GM06990 (cell line): ENCODE measurements at places on chromosomes 2 and 18.
A peak's percentile ranks its signal among the peaks of the same experiment; 100 is the strongest.

DNA sequence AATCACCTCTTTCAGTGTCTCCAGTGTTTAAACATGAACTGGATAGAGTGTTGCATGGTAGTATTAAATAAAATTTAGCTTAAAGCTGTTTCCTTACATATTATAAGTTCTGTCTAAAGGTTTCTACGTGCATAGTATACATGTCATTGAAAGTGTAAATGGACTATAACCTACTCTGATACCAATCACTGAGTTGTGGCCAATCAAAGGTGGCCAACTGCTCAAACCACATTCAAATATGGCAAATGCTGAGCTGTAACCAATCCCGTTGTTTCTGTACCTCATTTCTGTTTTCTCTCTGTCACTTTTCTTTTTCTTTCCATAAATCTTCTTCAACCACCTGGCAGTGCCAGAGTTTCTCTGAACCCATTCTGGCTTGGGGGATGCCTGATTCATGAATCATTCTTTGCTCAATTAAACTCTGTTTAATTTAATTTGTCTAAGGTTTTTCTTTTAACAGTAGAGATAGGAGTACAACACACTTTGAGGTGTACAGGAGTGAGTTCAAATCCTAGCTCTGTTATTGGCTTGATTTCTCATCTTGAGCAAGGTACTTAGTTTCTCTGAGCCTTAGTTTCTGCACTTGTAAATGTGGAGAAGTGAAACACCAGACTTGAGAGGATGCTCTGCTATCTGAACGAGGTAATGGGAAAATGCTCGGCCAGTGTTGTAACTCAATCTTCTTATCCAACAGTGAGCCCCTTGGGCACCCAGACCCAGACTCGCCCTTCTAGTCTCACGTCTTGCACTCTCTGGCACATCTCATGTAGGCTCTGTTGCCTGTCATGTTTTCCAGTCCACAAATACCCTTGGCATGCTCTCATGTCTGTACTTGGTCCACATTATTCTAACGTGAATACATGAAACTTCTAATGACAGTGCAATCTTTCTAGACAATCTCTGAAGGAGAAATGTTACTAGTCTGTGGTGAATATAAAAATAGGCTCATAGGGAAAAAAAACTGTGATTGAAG, 228.0 kb downstream of the PIK3C3 start:
- DNase-seq = no peak

- DNase-seq = no peak
Measured at GRCh38 chr2:173086518-173087213, 11.0 kb downstream of the MAP3K20 start.

DNA sequence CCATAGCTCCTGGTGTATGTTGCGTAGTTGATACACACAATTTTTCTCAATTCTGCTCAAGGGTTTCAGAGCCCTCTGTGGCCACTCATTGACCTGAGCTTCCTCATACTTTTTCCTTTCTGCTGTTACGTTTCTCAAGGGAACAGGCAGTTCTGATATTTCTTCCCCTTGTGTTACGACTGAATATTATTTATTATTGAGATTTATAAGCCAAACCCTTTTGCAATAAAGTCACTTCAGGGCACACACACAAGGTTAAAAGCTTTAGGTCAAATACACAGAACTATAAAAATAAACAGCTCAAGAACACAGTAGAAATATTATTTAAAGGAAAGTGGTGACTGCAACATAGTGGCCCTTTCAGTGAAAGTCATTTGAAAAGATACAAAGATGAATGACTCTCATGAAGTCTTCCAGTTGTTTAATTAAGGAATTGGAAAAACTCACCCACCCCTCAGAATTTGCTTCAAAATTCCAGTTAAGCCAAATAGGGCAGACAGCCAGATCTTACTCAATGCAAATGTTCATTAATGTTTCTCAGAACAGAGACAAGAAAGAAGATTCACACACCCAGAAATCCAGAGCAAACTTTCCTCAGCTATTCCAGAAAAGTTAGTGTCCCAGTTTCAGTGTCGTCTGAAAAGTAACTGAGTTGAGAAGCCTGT, 179.7 kb downstream of the TRIB2 start:
- DNase-seq = no peak

DNA sequence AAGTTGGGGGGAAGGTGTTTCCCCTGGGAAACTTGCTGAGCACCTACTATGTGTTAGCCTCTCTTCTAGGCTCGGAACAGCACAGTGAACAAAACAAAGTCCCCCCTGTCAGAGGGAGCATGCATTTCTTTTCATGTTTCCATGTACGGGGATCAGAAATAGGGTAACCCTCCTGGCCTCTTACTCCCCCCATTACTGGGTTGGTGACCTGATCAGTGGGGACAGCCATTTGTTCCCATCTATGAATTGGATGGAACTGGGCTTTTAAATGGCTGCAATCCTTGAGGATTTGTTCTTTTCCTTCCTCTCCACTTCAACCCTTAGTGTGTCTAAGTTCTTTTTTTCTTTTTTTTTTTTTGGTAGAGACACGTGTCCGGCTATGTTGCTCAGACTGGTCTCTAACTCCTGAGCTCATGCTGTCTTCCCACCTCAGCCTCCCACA, 13.7 kb downstream of the NCL start:
- DNase-seq = no peak

GRCh38 chr2:168997794-168998193, 33.3 kb downstream of the ABCB11 start:
- DNase-seq = no peak

GRCh38 chr2:231399046-231399852, 3.7 kb downstream of the B3GNT7 start:
- no peak for DNase-seq

DNA sequence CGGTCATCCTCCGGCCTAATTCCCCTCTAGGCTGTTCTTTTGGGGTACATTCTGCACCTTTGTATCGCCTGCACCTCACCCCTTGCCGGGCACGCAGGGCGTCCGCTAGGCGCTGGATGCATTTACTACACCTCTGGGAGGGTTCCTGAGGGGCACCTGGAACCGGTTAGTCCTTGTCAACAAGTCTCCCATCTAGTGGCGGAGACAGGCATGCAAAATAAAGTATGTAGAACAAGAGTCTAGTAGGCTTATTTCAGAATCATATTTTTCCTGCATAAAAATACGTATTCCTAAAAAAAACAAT, 705 bp upstream of the TEX261 start:
- peak; percentile 48 for DNase-seq

DNA sequence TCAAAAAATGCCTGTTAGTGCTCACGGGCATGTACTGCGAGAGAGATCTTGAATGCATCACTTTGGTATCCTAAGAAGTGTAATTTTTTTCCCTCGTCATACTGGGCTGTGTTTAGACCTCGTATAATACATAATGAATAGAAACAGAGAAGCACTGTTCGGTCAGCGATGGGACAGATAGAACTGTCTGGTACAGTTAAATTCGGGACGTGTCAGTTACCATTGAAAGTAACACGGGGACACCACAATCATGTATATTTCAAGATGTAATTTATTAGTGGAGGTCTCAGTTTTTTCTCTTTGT, 1.8 kb downstream of the PKP4 start:
- DNase-seq = no peak

GRCh38 chr2:234911271-234911670, 40.5 kb upstream of the SH3BP4 start:
- no peak for DNase-seq

DNA sequence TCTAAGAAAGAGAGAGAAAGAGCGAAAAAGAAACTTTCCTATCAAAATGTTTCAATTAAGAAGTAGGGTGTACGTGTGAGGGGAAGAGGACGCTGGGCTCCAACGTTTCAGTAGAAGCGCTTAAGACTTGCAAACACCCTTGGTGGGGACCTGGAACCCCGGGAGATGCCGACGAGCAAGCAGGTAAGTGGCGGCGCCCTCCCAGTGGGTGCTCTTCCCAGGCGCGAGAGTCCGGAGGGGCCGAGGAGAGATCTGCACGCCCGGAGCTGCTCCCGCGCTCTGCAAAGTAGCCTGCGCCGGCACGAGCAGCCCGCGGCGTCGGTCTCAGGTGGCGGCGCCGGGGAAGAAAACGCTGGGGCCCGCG, 678 bp upstream of the OTX1 start:
- DNase-seq = peak; percentile 73
